Fibroblast of lung (primary cell): ENCODE measurements at places on chromosomes 7 and 10. TPM values are rescaled to one million over a fixed set of nuclear protein-coding genes. Genes with fewer than 3 reads are reported as not detected.

The EPHB6 gene
- total RNA-seq, result 4.3 and 6.7 TPM in 2 replicates

The EFCAB10 gene
- not detected in 2 replicates for total RNA-seq

The CRHR2 gene
- not detected in 2 replicates for total RNA-seq

GRCh38 chr10:22369434-22370072, 24.3 kb downstream of the SPAG6 start:
- H3K36me3 ChIP-seq, result no peaks in the 10 kb centered on the region
- H3K4me3 ChIP-seq, result no peak overlapping the region
- H3K27ac ChIP-seq, result no peak overlapping the region
- H3K4me1 ChIP-seq, result no peaks in the 10 kb centered on the region
- peak; percentile 56 for DNase-seq

DNA sequence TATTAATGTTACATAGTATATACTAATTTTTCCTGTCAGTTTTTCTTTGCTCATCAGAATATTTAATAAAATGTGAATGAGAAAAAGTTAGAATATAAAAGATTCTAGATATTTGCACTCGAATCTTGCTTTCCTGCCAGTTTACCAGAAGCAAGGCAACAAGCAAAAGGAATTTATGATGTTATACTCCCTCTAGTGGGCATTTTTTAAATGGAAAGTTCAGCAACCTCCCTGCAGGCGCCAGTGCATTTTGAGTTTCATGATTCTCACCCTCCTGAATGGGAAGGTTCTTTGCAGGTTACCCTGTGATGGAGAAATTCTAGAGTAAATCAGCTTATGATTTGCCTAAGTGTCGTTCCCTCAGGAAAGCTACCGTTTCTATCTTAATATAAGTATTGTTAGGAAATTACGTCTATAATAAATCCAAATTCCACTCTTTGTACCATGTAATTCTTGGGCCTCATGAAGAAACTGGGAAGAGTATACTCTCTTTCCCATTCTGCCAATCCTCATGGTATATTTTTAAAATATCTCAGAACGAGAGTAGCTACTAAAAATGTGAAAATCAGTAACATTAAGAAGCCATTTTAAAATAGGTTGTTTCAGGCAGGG, 350.0 kb downstream of the CRPPA start:
- no peak overlapping the region for H3K4me3 ChIP-seq
- peaks cover 4% of the 10 kb centered on the region for H3K4me1 ChIP-seq
- DNase-seq, result peak; percentile 80
- H3K36me3 ChIP-seq, result no peaks in the 10 kb centered on the region

DNA sequence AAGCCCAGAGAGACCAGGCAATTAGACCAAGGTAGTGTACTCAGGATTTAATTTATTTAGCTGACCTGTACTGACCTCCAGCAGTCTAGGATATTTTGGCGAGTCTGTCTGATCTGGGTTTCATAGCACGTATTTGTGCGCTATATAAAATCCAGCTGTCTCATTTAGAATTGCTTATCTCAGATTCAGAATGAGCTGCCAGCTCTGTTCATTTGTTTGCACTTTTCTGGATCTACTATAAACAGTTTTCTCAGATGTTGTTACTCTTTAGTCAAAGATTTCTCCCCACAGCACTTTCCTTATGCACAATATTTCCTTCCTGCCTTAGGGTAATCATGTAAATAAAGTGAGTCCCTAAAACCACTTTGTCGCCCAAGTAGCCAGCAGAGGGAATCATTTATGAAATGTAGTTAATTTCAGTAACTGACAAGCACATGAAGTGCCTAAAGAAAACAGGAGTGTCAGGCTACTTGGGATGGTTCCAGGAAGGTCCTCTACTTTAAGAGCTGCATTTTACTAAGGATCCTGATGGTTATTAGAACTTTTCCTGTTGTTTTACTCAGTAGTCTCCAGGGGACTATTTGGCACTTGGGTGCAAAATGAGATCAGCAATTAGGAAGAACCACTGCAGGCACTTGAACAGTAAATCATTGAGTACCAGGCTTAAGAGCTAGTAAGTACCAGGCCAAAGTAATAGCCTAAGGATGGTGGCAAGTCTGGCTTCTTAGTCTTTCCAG, 226.4 kb downstream of the TWIST1 start:
- H3K27ac ChIP-seq, result no peak overlapping the region
- DNase-seq, result peak; percentile 64
- no peak overlapping the region for H3K4me3 ChIP-seq
- H3K36me3 ChIP-seq, result no peaks in the 10 kb centered on the region
- no peaks in the 10 kb centered on the region for H3K27me3 ChIP-seq
- peaks cover 4% of the 10 kb centered on the region for H3K4me1 ChIP-seq

- no peaks in the 10 kb centered on the region for H3K36me3 ChIP-seq
- H3K4me1 ChIP-seq, result peaks cover 3% of the 10 kb centered on the region
- peak overlapping the region; percentile 88 for H3K27ac ChIP-seq
- H3K4me3 ChIP-seq, result peak overlapping the region; percentile 85
- no peak for DNase-seq
- H3K27me3 ChIP-seq, result no peaks in the 10 kb centered on the region
Measured at GRCh38 chr10:87860816-87861403, 2.4 kb downstream of the KLLN start.

- H3K4me3 ChIP-seq, result no peak overlapping the region
- H3K4me1 ChIP-seq, result no peaks in the 10 kb centered on the region
- DNase-seq, result no peak
- H3K27ac ChIP-seq, result no peak overlapping the region
- H3K27me3 ChIP-seq, result no peaks in the 10 kb centered on the region
Measured at GRCh38 chr10:80526742-80527141, 11.0 kb upstream of the SH2D4B start.

DNA sequence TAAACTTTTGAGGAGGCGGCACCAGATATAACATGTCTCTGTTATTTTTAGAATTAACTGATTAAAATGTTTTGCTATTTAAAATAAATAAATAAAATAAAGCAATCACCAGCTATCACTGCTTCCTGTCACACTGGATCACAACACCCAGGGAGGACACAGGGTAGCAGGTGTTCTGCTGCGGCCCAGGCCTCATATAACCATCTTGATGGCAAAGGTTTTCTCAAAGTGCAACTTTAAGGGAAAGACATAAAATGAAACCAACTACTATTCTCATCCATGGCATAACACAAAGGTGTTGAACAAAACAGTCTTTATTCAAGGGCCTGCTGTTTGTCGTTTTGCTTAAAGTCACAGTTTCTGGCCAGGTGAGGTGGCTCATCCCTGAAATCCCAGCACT, 23.2 kb downstream of the GPER1 start:
- H3K4me3 ChIP-seq, result no peak overlapping the region
- H3K36me3 ChIP-seq, result no peaks in the 10 kb centered on the region
- no peaks in the 10 kb centered on the region for H3K4me1 ChIP-seq
- no peak overlapping the region for H3K27ac ChIP-seq
- H3K27me3 ChIP-seq, result no peaks in the 10 kb centered on the region
- no peak for DNase-seq

DNA sequence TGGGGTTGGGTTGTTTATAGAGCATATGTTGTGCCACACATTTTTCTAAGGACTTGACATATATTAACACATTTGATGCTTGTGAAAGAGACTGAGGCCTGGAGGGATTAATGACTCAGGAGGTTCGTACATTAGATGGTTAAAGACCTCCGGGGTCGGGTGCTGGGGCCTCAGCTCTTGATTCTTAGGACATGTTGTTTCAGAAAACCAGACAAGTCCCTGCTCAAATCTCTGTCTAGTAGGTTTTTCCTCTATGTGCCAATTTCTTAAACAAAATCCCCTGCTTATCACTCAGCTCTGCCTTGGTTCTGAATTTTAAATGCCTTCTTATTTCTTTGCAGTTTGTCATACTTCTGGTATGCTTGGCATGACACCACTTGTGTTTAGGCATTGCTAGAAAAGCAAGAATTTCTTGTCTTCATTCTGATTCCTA, 5.8 kb downstream of the UPP1 start:
- H3K27me3 ChIP-seq, result no peaks in the 10 kb centered on the region
- peak; percentile 87 for DNase-seq
- peaks cover 9% of the 10 kb centered on the region for H3K4me1 ChIP-seq
- peaks cover 4% of the 10 kb centered on the region for H3K36me3 ChIP-seq

DNA sequence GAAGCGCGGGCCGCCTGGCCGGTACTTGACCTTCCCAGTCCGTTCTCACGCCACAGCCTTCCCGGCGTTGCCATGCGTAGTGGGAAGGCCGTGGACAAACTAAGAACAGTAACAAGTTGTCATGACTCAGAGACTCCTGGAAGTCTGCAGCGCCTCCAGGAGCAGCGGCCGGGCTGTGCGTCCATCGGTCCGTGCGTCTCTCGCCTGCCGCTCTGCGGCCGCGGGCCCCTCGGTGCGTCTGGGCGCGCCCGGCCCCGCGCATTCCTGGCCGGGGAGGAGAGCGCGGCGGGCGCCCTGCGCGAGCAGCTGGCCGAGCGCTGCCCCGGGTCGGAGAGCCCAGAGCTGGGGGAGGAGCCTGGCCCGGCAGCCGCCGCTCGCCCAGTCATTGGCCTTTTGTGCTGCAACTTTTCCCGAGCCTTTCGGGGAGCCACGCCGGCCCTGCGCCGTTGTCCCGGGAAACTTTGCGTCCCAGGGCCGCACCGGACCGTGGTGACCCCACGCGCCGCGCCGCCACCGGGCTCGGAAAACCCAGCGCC, 123.7 kb downstream of the TACC2 start:
- H3K36me3 ChIP-seq, result no peaks in the 10 kb centered on the region
- peak overlapping the region; percentile 93 for H3K4me3 ChIP-seq
- H3K27me3 ChIP-seq, result no peaks in the 10 kb centered on the region
- H3K27ac ChIP-seq, result peak overlapping the region; percentile 98
- H3K4me1 ChIP-seq, result peaks cover 16% of the 10 kb centered on the region
